ENCODE measurements at places on chromosomes 1 and 21. TPM values are rescaled to one million over a fixed set of nuclear protein-coding genes. Genes with fewer than 3 reads are reported as not detected.

Gene ATP1A1
- 124 TPM for total RNA-seq

Gene GALNT2
- total RNA-seq, result 40.7 TPM

Gene CCDC27
- total RNA-seq, result not detected

Gene AIRE
- total RNA-seq, result not detected

Gene FNDC5
- total RNA-seq, result not detected

Gene FCER1G
- 268 TPM for total RNA-seq

Gene EFNA3
- not detected for total RNA-seq

Gene FCAMR
- 0.16 TPM for total RNA-seq

Gene SYNC
- 6.5 TPM for total RNA-seq

Gene S100A4
- total RNA-seq, result 309 TPM

GRCh38 chr21:31172328-31172727 is 134.1 kb upstream of the KRTAP19-8 start:
- DNase-seq, result no peak

- DNase-seq, result peak; percentile 93
These were observed 9.1 kb upstream of the MTFR1L start for GRCh38 chr1:25810341-25811299.

GRCh38 chr1:214902636-214903320 is 179.8 kb upstream of the KCNK2 start:
- no peak for DNase-seq

DNA sequence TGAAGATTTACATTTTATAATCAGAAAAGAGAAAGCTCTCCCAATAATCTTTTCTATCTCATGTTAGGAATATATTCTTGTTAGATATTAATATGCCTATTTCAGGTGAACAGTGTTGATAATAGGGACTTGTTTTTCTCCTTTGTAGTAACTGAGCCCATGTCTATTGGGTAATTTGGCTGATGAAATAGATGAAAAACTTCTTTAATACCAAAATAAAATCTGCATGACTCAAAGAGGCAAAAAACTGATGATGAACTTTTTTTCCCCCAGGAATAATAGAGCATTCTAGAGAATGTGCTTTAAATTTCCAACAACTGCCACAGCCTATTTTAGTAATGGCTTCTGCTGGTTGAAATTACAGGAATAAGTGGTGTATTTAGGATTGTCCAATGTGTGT is 178.9 kb upstream of the GREM2 start:
- no peak for DNase-seq

DNA sequence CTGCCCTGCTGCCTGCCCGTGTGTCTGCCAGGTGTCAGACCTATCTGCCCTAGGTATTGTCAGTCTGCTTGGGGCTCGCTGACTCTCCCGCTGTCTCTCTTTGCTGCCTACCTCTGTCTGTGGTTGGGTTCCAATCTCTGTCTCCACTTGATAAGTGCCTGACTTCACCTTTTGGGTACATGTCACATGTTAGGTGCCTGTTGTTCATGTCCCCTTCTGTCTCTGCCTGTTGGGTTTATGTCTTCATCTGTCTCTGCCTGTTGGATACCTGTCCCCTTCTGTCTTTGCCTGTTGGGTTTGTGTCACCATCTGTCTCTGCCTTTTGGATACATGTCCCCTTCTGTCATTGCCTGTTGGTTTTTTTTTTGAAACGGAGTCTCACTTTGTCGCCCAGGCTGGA is 14.6 kb downstream of the RPS6KA1 start:
- no peak for DNase-seq

DNA sequence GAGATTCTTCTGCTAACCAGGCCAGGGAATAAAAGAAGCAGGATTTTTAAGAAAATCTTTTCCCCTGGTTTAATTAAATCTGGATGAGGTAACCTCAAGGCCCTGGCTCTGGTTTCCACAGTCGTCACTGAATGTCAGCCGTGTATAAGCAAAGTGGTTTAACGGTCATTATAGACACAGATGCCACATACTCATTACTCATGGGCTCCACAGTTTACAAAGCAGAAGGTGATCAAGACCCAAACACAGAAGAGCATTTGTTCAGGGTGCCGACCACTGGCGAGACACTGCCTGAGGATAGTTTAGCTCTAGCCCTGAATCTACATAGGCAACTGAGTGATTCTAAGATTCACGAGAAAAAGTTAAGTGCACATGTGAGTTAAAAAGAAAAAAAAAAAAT is 27.8 kb upstream of the RAP1GAP start:
- no peak for DNase-seq

- DNase-seq, result no peak
These were observed 2.5 kb downstream of the ADAMTSL4 start for GRCh38 chr1:150551784-150552127.

DNA sequence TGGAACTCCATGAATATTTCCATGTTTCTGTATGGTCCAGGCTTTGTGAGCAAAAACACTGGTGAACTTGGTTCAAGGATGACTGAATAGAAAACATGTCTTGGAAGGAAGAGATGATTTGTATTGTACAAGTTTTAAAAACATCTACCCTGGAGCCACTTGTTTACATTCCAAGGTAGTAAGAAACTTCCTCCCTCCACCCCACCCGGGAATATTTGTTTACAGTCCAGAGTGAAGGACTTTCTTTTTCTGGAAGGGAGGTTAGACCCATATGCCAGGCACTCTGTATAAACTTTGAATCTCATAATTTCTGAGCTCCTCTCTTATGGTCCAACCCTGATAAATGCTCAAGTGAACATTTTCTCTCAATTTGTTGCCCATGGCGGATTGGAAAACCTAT is 323.3 kb upstream of the LYPLAL1 start:
- DNase-seq, result no peak

GRCh38 chr1:89260042-89260441 is 12.6 kb downstream of the GBP5 start:
- peak; percentile 36 for DNase-seq

DNA sequence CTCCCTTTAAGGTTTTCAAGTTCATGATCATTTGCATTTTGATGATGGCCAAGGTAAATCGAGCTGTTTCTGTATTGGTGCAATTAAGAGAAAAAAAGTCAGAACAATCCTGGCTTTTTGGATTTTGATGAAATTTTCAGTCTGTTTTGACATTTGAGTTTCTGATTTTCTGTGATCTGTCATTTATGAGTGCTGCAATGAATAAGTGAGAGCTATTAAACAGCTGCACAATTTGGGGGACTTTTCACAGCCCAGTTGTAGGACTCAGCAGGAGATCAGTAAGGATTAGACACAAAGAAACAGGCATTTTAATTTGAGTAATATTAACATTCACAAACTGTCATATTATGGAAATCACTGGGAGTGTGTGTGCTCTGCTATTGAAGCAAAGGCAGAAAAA is 452.9 kb upstream of the CXADR start:
- no peak for DNase-seq

DNA sequence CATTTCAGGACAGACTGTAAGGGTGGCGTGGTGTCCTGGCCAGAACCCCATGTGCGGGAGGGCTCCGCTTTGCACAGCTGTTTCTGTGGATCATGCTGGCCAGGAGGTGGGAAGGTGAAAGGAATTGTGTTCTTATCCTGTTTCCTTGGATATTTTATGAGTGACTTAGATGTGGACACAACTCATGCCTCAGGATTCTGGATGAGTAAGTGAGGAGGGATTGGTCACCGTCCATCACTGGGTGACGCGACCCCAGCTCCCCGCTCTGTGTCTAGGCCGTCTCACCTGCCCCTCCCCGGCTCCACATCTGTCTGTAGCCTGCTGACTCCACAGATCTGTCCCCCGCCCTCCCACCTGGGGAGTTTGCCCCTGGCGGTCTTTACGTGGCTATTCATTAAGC is 48.8 kb downstream of the PIK3CD start:
- DNase-seq, result no peak

GRCh38 chr1:162367073-162367472 is 9.6 kb downstream of the SPATA46 start:
- DNase-seq, result no peak

GRCh38 chr1:67642629-67643028 is 42.4 kb upstream of the GADD45A start:
- no peak for DNase-seq

DNA sequence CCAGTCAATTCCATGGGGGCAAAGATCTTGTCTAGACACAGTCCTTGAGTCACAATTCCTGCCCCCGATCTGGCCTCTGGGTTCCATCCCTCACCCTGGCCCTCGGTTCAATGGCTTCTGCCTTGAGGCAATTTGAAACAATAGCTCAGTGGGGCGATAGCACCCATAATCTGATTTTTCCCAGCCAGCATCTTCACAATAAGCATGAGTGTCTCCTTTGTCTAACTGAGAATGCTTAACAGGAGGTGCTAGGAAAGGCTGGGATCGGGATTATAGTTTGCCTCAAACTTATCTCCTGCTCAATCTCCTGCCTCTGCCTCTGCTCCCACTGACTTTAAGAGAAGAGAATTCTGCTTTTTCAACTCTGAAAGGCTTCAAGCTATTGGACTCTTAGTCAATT is 293.9 kb upstream of the PROX1 start:
- DNase-seq, result no peak

DNA sequence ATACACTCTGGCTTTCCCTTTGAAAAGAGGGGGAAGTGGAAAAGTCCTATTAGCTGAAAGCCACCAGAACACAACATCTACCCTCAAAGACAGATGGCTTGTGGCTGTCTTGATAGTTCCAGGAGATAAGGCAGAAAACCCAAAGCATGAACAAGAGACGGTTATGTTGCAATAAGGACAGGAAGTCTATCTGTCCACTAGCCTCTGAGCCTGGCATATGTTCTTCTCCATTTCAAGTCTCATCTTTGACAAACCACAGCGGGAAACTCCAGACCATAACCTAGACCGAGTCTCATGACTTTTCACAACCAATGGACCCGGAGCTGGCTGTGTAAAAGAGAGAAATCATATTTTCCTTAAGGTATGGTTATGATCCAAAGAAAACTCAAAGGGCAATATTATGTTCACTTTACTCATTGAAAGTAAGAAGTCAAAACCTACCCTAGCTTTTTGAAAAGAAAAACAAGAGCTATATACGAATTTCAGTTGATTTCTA is 33.8 kb downstream of the DUSP10 start:
- DNase-seq, result no peak

GRCh38 chr1:191609305-191609704 is 549.0 kb upstream of the RGS18 start:
- DNase-seq, result no peak

DNA sequence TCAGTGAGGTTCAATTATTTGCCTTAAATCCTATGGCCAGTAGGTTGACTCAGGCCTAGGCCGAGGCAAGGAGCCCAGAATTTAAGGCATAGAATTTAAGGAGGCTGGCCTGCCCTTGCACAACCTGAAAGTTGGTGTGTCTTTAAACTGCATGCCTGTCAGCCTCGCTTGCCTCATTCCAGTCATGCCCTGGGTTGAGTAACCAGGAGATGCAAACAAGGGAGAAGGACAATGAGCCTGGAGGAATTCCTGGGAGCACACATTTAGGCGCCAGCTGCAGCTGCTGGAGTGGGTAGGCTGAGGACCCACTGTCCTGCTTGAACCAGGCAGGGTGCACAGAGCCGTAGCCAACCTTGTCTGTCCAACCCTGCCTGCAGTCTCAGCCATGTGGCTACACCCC is 11.7 kb downstream of the CD2 start:
- no peak for DNase-seq

DNA sequence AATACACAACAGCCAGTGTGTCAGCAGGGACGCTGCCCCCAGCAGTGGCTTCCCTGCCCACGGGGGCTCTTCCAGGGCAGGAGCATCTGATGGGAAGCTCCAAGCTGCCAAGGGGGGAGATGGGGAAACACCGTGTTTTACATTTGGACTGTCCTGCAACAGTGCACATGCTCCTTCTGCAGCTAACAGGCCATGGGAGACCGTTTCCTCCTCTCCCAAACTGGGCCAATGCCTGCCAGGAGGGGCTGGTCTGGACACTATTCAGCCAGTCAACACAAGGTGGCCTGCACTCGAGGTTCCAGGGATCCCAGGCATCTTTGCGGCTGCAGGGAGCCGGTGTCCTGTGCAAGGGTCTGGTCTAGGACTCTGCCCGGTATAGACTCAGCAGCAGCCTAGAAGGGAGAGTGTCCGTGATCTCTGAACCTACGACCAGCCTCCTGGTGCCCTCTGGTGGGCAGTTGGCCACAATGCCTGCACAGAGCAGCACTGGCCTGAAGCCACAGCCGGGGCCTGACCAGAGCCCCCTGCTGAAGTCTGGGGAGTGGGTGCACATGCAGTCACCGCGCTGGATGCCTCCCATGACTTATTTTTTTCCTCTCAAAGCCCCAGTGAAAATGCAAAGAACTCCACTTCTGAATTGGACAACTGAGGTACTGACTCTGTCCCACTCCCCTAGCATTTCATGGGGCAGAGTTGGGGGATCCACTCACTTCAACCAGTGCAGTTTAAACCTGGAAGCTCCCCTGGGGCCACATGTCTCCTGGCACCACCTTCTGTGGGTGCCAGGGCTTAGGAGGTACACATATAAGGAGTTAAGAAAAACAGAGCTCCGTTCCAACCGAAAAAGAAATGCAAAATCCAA is 33.3 kb downstream of the RCC2 start:
- DNase-seq, result peak; percentile 88

DNA sequence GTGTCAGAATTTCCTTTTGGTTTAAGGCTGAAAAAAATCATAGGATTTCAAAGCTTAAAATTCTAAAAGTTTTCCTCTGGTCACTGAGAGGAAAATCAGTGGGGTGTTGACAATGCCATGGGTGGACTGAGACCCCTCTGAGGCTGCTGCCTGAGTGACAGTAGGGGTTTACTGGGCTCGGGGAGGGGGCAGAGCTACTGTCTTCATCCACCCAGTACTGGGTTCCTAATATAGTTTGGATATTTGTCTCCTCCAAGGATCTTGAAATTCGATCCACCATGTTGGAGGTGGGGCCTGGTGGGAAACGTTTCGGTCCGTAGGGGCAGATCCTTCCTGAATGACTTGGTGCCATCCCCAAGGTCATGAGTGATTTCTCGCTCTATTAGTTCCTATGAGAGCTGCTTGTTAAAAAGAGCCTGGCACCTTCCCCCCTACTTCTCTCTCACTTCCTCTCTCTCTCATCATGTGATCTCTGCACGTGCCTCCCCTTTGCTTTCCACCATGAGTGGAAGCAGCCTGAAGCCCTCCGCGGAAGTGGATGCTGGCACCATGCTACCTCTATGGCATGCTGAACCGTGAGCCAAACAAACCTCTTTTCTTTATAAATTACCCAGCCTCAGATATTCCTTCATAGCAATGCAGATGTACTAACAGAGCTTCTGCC is 72.3 kb downstream of the MAP10 start:
- DNase-seq, result no peak

DNA sequence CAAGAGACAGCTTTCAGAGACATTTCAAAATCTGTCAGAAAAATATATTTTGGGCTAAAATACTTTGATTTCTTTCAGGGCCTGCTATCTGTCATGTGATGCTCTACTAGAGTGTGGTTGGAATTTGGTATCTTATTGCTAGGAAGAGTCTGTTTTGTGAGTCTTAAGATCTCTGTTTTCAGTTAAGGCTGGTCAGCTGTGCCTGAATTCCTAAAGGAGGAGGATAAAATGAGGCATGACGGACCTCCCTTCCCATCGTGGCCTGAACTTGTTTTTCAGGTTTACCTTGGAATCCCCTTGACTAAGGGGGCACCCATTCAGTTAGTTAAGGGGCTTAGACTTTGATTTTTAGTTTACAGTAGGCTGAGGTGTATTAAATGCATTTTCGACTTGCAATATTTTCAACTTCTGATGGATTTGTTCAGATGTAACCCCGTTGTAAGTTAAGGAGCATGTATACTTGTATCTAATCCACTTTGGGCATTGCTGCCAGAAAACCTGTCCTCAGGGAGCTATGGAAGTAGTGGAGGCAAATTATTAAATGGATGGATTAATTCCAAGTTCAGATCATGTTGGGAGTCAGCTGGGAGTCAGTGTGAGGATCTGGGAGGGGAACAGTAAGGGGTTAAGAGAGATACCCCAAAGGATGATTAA is 18.3 kb downstream of the CAPN2 start:
- no peak for DNase-seq
